ENCODE measurements at places on chromosomes 2 and 18. TPM values are rescaled to one million over a fixed set of nuclear protein-coding genes. Genes with fewer than 3 reads are reported as not detected.

DNA sequence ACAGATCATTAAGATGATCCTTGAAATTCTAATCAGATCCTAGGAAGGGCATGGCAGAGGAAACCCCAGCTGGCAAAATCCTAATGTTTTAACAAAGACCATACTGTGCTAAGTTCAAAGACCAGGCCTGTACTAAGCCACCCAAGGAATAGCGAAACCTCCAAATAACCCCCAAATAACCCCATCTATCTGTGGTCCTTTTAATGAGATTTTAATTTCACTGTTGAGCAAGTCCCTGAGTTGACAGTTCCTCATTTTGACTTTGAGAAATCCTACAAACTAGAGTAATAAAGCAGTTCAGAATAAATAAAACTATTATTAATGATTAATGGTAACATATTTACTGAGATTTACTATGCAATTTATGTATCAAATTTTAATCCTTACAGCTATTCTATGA, 259.8 kb downstream of the STK39 start:
- no peak for DNase-seq
- no peaks in the 10 kb centered on the region for H3K27me3 ChIP-seq
- no peak overlapping the region for H3K4me3 ChIP-seq
- H3K4me1 ChIP-seq: no peaks in the 10 kb centered on the region

DNA sequence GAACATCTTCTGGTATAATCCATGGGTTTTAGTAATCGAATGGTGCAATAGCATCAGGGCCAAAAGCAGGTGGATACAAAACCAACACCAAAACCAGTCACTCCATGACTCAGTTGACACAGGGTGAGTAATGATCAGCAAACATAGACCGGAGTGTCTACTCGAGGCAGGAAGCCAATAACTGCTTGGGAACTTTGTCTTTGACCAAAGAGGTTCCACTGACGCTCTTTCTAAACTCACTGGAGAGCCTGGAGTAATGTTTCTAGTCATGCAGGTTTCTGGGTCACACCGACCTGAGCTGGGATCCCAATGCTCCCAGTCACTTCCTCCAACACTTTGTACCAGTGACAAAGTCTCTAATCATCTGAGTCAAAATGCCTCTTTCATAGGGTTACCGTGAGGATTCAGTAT, 30.9 kb downstream of the MREG start:
- no peaks in the 10 kb centered on the region for H3K36me3 ChIP-seq
- no peaks in the 10 kb centered on the region for H3K27me3 ChIP-seq
- no peaks in the 10 kb centered on the region for H3K4me1 ChIP-seq
- no peak overlapping the region for H3K4me3 ChIP-seq
- no peak overlapping the region for H3K27ac ChIP-seq

LRRTM1 gene
- not detected for total RNA-seq

GRCh38 chr2:174485788-174486562, 854 bp downstream of the GPR155 start:
- H3K4me1 ChIP-seq: peaks cover 57% of the 10 kb centered on the region
- peak overlapping the region; percentile 52 for H3K27ac ChIP-seq
- peak; percentile 17 for DNase-seq
- peaks cover 5% of the 10 kb centered on the region for H3K36me3 ChIP-seq

GRCh38 chr2:225270861-225271260, 128.6 kb upstream of the NYAP2 start:
- H3K4me3 ChIP-seq: no peak overlapping the region
- no peak overlapping the region for H3K27ac ChIP-seq
- no peaks in the 10 kb centered on the region for H3K4me1 ChIP-seq
- H3K36me3 ChIP-seq: no peaks in the 10 kb centered on the region
- peak; percentile 3 for DNase-seq
